Tibial nerve (tissue), 4 donors: ENCODE measurements at places on chromosomes 13 and 19.

DNA sequence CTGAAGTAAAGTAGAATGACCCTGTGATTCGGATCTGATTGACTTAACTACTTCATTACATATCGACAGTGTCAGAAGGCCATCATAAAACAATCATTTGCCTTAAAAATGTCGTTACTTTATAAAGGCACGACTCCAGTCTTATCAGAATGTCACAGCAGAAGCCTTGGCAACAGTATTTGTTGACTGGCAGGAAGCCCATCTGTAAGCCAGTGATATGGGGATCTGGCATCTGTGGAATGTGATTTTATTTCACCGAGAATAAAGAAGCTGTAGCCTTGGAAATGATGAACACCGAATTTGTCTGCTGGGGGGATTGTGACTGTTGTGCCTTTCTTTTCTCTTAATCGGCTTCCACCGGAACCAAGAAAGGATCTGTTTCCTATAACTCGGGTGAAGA is 362.5 kb downstream of the TDRD3 start:
- DNase-seq = no peak

GRCh38 chr19:46428239-46429135 is at the start of gene PNMA8C:
Gene PNMA8C, minus strand, starts transcription at chr19:46428936. Its CDS starts 577 bp downstream, at chr19:46428359.
- DNase-seq = no peak

- no peak for DNase-seq
Observed at GRCh38 chr13:107832500-107833100, 382.7 kb downstream of the LIG4 start.

DNA sequence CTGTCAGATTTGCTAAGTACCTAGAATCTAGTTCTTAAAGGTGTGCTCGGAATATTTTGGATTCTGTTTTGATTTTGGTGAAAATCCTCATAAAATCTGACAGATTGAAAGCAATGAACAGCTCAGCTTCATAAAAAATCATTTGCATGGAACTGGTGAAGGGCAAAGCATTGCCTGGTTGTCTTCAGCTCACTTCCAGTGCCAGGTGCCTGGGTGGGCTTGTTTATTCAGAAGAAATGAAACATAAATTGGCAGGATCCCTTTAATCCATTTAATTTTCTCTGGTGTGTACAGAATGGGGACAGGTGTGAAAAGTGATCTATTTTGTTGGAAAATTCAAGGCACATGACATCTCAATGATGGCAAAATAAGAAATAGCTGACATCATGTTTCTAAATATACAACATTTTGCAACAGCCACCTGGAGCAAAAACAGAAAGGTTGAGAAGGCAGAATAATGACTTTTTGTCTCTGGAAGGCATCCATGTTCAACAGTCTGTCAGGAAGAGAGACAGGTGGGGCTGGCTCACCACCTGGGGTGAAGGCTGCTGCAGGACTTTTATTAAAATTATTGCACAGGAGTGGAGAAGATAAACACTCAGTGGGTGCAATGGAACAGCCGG is 52.2 kb downstream of the RFC3 start:
- no peak for DNase-seq

DNA sequence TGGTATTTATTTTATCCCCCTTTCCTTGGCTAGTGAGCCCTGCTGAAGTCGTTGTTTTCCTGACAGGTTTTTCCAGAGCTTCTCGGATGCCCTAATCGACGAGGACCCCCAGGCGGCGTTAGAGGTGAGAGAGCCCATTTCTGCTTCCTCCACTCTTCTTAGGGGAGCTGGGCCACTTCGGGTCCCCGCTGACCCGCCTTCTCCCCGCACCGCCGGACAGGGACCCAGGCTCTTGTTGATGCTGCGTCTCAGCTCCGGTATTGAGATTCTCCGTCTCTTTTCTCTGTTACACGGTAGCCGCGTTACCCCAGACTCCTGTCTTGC is 306 bp downstream of the SUGT1 start:
- no peak for DNase-seq

DNA sequence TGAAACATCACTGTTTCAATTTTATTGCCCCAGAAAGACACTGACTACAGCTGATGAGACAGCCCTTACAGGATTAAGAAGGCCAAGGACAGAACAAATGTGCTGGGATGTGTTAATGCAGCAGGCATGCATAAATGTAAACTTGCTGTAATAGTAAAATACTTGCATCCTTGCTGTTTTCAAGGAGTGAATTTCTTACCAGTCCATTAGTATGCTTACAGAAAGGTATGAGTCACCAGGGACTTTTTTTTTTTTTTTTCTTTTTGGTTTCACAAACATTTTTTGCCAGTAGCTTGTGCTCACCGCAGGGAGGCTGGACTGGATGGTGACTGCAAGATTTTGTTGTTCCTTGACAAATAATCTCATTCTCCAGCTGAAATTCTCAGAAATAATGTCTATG is 55.1 kb downstream of the GPR180 start:
- DNase-seq = no peak

DNA sequence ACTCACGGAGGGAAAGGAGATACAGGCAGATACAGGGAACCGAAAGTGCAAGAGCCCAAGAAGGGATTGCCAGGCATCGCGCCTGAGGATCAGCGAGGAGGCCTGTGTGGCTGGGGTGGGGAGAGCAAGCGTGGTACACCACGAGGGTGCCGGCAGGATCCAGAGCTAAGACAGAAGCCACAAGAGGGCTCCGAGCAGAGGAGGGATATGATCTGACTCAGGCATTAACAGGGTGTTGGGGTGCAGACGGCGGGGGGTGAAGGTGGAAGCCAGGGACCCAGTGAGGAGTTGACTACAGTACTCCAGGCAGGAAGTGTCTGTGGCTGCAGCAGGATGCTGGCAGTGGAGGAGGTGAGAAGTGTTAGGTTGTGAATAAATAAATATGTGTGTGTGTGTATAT is 5.4 kb upstream of the PPP1R37 start:
- DNase-seq = no peak

DNA sequence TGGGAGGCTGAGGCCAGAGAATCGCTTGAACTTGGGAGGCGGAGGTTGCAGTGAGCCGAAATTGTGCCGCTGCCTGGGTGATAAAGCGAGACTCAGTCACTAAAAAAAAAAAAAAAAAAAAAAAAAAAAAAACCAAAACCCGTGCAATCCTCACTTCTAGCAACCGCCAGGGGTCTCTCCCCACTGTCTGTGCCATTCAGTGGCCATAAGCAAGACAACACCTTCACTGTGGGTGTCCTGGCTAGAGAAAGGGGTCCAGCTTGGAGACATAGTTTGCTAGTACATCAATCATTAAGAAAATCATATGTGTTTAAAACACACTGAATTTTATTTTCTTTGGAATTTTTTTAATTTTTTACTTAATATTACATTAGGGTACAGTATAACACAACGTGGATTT is 68.2 kb downstream of the RASL11A start:
- no peak for DNase-seq

DNA sequence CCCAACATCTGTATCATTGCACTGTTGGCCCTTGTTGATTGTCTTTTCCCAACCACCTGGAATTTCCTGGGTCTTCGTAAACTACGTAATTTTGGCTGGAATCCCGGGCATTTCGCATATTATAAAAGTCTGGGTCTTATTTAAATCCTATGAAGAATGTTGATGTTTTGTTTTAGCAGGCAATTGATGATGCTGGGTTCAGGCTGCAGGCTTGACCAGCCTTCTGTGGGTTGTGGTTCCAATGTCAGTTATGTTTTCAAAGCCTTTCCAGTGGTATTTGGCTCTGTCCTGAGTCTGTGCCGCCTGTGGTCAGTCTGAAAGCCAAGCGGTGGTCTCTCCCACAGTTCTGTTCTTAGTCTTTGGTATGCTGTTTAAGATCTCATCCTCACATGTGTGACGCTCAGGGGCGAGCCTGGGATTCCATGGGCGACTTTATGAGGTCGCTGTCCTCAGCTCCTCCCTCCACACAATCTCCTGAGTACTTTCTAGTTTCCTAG is 12.4 kb downstream of the SLC35E1 start:
- DNase-seq = no peak

- DNase-seq = no peak
Observed at GRCh38 chr13:74414458-74414857, 280.3 kb upstream of the KLF12 start.

- no peak for DNase-seq
Observed at GRCh38 chr13:110507678-110508381, 53.7 kb downstream of the RAB20 start.

DNA sequence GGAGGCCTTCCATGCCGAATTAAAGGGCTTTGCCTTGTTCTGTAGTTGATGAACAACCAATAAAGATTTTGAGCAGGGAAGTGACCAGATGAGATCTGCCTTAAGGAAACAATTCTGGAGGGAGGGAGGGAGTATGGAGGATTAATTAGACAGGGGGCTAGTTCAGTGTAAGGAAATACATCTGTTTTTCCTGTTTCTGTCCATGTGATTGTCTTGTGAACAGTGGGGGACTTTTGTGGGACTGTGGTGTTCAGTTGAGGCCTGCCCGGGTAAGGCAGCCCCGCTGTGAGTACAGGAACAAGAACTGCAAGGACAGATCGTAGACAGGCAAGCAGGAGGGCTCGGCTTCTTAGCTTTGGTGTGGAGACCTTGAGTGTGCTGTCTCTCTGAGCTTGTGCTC is 59.0 kb downstream of the DGKH start:
- no peak for DNase-seq

DNA sequence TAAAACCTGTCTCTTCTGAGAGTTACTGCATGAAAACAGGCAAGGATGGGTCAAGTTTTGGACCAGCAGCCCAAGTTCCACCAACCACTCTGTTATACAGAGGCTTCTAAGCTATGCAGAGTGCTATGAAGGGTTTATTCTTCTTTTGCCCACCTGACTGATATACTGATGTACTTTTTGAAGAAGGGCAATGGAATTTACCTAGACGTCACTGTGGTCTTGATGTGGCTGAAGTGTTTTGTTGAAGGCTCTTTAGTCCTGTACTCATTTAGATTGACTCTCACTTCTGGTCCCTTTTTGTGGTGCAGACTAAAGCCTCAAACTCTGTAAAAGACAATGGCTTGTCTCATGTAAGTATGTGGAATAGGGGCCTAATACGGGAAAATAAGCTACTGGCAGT is 92.0 kb downstream of the DGKH start:
- DNase-seq = no peak

GRCh38 chr19:31013384-31014020 is 335.7 kb downstream of the TSHZ3 start:
- DNase-seq = no peak

GRCh38 chr13:24065176-24065575 is 95.3 kb upstream of the SPATA13 start:
- DNase-seq = no peak

- no peak for DNase-seq
Observed at GRCh38 chr19:38229585-38230073, 5.6 kb upstream of the DPF1 start.

DNA sequence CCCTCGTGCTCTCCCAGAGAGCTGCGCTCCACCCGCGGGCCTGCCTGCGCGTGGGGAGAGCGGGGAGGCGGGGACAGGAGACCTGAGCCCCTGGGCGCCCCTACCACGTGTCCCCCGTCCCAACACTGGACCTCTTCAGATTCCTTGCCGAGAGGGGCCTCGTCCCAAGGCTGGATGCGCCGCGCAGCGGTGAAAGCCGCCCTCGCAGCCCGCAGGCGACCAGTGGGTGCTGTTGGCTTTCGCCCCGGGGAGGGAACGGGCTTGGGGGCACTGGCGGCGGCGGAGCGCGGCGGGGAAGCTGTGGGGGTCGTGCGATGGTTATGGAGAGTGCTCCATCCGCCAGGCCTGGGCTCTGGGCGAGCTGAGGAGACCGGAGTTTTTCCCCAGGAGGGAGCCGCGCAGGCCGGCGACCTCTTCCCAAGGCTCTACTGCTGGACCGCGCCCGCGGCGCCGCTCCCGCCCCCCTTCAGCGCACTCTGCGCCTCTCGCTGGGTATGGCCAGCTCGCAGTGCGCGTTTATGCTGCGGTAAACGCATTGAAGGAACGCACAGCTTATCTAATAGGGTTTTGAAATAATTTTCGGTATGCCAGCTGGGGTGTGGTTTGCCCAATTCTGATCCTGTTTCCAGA is 17.2 kb upstream of the RNF17 start:
- no peak for DNase-seq

DNA sequence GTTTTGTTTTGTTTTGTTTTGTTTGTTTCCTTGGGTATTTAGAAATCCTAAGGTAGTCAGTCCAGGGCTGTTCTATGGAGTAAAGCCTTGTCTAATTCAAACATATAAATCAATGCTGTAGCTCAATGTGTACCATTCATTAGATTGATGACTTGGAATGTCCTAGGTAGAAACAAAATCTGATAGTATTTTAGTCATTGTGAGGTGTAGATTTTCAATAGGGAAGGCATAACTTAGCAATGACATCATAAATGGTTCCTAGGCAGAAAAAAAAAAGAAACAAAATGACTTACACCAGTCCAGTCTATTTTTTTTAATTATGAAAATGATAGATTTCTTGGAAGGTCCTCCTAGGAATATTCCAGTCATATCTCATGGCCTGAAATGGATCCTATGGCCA is 189.9 kb downstream of the SPRY2 start:
- no peak for DNase-seq

DNA sequence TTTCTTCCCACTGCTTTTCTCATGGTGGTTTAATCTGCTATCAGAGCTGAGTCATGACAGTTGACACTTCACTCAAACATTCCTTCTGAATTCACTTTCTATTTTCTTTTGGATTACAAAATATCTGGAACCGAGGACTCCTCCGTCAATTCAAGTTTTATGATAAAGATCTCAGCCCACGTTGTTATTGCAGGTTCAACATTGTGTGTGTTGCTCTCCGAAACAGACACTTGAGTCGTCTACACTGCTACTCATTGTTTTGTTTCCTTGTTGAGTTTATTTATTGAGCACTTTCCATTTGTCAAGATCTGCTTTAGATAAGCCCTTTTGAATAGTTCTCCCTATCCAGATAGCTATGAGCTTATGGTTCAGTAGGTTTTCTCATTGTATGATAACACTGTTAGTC is 636.1 kb upstream of the GPC6 start:
- DNase-seq = no peak

DNA sequence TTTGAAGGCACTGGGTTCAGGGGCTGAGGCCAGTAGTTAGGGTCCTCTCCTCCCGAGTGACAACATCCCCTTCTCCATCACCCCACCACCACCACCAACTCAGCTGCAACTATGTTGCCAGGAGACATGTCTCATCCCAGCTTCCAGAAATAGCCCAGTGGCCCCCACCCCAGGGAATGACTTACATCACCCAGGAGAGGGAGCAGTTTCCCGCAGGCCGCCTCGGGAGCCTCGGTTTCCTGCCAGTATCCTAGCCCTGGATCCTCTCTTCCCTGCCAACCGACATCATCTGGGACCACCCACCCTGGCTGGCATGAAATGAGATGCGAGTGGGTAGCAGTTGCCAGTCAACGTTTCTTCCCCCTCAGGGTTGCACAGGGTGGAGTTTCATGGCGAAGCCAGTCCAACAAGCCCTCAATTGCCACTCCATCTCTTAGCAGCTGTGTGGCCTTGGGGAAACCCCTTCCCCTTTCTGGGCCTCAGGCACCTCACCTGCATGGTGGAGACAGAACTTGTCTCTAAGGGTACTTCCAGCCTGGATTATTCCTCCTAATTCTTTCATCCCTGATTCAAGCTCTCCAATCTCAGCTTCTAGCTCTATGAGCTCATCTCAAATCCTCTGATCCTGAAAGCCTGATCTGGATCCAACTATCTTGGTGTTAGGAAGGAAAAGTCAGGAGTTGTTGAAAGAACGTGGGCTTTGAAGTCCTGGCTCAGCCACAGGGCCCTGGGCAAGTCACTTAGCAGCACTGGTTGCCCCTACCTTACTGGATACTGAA is 3.9 kb upstream of the GSK3A start:
- DNase-seq = peak; percentile 50

- DNase-seq = no peak
Observed at GRCh38 chr19:40089462-40089861, 1.3 kb downstream of the ZNF780A start.
